ENCODE measurements at places on chromosomes 4 and X.

- DNase-seq: no peak
Observed at GRCh38 chrX:74242050-74242449, 61.9 kb upstream of the ZCCHC13 start.

DNA sequence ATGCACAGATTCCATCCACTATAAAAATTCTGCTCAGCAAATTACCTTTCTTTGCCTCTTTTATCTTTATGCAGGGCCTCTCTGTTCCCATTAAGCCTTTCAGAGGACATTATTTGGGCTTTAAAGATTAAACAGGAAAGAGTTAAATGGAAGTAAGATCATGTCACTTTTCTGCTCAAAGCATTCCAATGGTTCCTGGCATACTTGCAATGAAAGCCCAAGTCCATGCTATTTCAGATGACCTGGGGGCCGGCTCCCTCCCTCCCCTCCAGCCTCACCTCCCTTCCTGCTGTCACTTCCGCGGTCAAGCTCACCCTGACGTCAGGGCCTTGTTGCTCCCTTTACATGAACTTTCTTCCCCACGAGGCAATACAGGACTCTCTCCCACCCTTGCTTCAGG lies 125.5 kb downstream of the C4orf51 start:
- no peak for DNase-seq

- no peak for DNase-seq
Observed at GRCh38 chr4:106201373-106201772, 114.6 kb downstream of the TBCK start.

DNA sequence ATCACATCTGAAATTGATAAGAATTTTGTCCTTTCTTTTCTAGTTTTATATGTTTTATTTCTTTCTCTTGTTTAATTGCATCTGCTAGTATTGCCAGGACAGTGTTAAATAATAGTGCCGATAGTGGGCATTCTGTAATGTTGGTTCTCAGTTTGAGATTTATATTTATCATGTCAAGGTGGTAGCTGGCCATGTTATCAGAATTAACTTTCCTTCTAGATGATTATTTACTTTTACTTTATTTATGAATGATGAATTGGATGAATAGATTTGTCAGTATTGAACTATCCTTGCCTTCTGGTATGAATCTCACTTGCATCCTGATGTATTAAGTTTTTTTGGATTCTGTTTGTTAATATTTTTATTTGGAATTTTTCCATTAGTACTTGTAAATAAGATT lies 42.7 kb downstream of the METAP1 start:
- DNase-seq: no peak

GRCh38 chrX:150329868-150330267 lies 33.2 kb upstream of the MAMLD1 start:
- DNase-seq: no peak

DNA sequence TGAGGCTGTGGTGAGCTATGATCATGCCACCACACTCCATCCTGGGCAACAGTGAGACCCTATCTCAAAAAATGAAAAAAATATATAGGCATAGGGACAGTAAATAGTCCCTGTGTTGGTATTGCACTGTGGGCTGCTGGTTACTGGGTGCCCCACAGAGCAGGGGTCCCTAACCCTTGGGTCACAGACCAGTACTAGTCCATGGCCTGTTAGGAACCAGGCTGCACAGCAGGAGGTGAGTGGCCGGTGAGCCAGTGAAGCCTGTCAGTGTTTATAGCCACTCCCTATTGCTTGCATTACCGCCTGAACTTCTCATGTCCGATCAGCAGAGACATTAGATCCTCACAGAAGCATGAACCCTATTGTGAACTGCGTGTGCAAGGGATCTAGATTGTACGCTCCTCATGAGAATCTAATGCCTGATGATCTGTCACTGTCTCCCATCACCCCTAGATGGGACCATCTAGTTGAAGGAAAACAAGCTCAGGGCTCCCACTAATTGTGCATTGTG lies 106.5 kb downstream of the TNIP2 start:
- DNase-seq: no peak

- peak; percentile 1 for DNase-seq
Observed at GRCh38 chr4:14177987-14178386, 550.5 kb upstream of the BOD1L1 start.

DNA sequence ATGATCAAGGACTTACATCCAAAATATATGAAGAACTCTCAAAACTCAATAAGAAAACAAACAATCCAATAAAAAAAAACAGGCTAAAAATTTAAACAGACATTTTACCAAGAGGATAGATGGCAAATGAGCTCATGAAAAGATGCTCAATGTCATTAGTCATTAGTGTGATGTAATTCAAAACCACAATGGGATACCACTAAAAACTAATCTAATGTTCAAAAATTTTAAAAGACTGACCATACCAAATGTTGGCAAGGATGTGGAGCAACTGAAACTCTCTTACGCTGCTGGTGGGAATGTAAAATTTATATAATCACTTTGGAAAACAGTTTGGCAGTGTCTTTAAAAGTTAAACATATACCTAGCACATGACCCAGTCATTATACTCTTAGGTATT lies 43.7 kb downstream of the RPS6KA6 start:
- no peak for DNase-seq

DNA sequence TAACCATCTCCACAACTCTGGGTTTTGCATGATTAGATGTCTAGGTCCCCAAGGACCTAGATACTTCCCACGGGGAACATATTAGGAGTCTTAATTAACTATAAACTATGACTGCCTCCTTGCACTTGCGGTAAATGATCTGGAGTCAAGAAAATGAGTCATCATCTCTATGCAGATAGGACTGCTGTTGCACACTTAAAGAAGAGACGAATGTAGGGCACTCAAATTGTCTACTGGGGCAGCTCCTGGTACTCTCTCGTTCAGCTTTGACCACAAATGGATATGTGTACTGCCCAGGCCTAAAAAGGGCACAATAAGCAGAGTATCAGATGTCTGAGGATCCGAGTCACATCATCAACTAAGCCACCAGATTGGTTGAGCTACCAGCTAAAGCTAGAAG lies 1783.4 kb upstream of the AGA start:
- DNase-seq: no peak
